ENCODE measurements at places on chromosomes 2 and 18.

GRCh38 chr2:158234497-158234896, 132.8 kb downstream of the UPP2 start:
- no peak for DNase-seq

GRCh38 chr18:54269893-54270844, 852 bp downstream of the POLI start:
- DNase-seq: peak; percentile 90

- no peak for DNase-seq
Observed at GRCh38 chr18:36782710-36783109, 46.1 kb downstream of the TPGS2 start.

- no peak for DNase-seq
Observed at GRCh38 chr2:168090366-168091135, 156.8 kb downstream of the STK39 start.

- DNase-seq: no peak
Observed at GRCh38 chr2:206353685-206354084, 79.2 kb downstream of the ZDBF2 start.

GRCh38 chr18:68520406-68521075, 194.4 kb downstream of the TMX3 start:
- no peak for DNase-seq

DNA sequence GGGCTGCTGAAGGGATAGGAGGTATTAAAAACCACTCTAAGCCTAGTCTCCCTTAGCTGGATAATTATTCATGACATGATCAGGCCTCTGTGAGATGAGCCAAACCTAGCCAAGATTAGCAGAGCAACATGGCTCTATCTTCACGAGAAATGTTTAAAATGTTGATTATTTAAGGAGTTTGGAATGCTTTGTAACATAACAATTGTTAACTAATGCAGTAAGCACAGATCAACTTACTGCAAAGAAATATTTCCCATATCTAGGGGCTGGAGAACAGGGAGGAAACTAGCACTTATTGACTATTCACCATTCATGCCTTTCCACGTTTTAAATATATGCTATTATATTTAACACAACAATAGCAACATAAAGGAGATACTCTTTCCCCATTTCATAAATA, 833.7 kb upstream of the CHAC2 start:
- no peak for DNase-seq

GRCh38 chr2:39696101-39696553, 30.4 kb downstream of the TMEM178A start:
- no peak for DNase-seq

GRCh38 chr2:12244070-12244469, 472.7 kb upstream of the TRIB2 start:
- no peak for DNase-seq

GRCh38 chr18:58192519-58192918, 148.5 kb downstream of the NEDD4L start:
- no peak for DNase-seq

GRCh38 chr2:3650140-3650920, 7.7 kb upstream of the ALLC start:
- no peak for DNase-seq

GRCh38 chr2:235083822-235084221, 132.0 kb downstream of the SH3BP4 start:
- DNase-seq: no peak

DNA sequence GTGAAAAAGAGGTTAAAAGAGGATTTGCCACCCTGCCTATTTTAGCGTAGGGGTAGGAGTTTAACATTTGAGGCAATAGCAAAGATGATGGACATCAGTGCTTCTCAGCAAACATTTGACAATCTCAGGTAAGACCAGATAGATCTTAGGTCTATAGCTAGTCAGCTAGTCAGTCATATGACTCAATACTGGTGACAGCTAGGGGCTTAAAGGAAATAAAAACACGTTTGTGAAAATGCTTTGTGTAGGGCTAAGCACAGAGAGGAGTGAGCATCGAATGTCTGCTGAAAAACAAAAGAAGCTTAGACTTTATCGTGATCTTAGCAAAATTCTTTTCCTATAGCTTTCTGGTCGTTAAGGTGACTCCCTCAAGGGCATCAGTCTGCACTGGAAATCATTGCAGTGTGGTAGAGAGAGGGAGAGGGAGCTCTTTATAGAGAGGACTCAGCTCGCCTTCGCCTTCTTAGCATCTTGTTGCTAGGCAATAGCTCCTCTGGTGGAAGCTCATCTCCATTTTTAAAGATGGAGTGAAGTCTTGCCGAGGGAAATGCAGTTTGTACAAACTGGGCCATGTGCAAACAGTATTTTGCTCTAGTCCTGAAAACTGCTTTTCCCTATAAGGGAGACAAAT, 62.8 kb upstream of the SLC38A11 start:
- no peak for DNase-seq

- no peak for DNase-seq
Observed at GRCh38 chr18:43869451-43870008, 592.2 kb upstream of the SYT4 start.

DNA sequence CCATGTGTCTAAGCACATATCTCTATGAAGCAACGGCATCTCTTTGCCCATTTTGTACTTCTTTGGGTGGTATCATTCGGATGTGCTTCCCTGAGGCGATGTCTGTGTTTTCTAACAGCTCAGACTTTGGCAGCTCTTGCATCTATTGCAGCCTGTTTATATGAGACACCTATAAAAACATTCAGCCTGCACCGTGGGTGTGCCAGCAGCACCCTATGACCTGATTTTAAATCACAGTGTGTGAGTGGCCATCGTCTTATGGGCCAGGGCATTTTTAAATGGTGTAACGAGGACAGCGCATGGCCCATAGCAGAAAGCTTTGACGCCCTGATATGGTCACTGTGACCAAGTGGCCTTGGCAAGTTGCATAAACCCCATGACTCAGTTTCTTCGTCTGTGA, 12.9 kb downstream of the NPAS2 start:
- no peak for DNase-seq

DNA sequence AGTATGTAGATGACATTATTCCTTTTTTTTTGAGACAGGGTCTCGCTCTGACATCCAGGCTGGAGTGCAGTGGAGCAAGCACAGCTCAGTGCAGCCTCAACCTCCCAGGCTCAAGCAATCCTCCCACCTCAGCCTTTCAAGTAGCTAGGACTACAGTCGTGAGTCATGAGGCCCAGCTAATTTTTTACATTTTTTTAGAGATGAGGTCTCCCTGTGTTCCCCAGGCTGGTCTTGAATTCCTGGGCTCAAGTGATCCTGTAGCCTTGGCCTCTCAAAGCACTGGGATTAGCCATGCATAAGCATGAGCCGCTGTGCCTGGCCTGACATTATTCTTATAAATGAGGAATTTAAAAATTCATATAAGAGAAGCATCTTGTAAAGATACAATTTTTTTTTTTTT, 86.9 kb downstream of the FAM117B start:
- no peak for DNase-seq

GRCh38 chr2:25280051-25280687, 61.6 kb downstream of the DNMT3A start:
- no peak for DNase-seq

GRCh38 chr2:232668805-232669444, 28.2 kb upstream of the GIGYF2 start:
- DNase-seq: peak; percentile 35

GRCh38 chr2:112728029-112728362, 7.2 kb downstream of the NT5DC4 start:
- DNase-seq: peak; percentile 56

DNA sequence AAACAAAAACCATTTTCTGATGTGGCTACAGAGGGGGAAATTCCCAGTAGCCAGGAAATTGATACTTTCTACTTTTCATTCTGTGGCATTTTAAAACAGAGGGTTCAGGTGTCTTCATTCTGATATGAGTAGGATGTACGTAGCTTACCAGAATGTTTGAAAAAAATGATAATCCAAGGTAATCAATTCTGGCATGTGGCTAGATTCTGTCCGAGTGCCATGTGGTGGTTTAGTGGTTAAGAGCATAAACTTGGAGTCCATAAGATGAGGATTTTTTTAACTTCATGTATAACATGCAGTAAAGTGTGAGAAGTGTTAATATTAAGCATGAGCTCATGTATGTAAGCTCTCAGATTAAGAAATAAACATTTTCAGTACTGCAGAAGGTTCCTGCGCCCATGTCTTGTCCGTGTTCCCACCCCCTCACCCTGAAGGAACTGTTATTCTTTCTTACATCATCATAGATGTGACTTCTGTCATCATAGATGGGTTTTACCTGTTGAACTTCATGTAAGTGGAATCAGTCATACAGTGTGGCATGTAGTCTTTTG, 4.5 kb downstream of the B3GNT2 start:
- DNase-seq: peak; percentile 5

DNA sequence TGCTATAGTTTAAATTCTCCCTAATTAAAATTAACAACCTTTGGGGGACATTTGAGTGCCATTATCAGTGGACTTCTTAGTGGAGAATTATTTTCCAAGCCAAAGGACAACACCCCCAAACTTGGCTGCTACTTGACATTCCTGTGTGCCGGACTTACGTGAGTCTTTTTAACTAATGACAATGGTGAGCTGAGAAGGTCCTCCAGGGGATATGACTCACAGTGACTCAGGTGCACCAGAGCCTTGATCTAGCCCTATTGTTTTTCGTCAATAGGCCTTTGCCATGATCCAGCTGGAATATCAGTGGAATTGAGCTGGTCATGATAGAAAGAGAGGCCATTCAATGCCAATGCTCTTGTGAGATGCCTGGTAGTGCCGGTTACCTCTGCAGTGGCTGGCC, 118.1 kb upstream of the CXCR4 start:
- no peak for DNase-seq

GRCh38 chr2:128388499-128388941, 69.9 kb upstream of the HS6ST1 start:
- DNase-seq: no peak

- no peak for DNase-seq
Observed at GRCh38 chr2:147500819-147501395, 343.9 kb upstream of the ACVR2A start.

DNA sequence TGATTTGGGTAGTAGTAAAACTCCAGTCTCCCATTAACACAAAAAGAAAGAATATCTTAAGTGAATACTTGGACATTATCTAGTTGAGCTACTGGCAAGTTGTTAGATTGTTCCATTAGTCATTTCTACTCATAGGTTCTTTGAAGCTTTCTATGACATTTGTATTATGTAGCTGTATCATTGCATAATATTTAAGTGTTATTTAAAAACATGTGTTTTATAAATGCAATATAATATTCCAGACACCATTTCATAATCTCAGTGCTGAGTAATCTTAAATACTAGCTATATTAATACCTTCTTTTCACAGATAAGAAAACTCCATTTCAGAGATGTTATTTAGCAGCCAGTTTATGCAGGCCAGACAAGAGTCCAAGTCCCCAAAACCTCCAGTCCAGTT, 271.9 kb downstream of the NCKAP5 start:
- no peak for DNase-seq

DNA sequence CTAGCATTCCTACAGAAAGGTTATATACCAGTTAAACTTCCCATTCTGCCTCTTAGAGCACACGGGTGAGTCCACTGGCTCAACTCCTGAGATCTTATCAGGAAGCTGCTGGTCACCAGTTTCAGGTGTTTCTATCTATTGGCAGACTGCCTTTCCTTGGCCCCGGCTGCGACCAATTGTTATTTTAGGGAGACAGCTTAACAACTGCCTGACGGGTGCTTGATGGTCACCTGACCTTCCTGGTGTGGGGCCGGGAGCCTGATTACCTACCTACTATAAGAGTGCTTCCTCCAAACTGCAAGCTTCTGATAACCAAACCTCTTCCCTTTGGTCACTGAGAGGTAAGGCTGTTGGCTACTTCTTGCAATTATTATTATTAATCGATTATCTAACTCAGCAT, 122.1 kb upstream of the XIRP2 start:
- no peak for DNase-seq

DNA sequence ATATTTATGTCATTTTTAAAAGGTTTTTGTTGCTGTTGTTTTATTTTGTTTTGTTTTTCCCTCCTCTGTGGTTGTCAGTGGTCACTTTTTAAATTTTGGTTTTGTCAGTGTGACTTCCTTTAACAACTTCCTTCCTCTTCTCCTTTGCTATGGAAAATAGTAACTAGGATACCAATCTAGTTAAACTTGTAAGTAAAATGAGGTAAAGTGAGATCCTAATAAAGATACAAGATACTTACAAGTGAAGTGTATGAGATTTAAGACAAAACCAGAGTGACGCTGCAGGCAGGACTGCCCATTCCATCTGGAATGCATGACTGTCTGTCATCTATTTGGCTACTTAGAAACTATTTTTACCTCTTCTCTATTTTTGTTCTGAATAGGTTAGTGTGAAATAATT, 30.6 kb upstream of the CREB1 start:
- no peak for DNase-seq

GRCh38 chr2:7703543-7704144, 786.4 kb downstream of the RNF144A start:
- no peak for DNase-seq

GRCh38 chr2:178632729-178633128, 152.5 kb downstream of the PLEKHA3 start:
- DNase-seq: no peak

- DNase-seq: no peak
Observed at GRCh38 chr2:109680523-109681297, 66.5 kb downstream of the SOWAHC start.

GRCh38 chr2:162211732-162212131, 31.5 kb downstream of the FAP start:
- DNase-seq: no peak

DNA sequence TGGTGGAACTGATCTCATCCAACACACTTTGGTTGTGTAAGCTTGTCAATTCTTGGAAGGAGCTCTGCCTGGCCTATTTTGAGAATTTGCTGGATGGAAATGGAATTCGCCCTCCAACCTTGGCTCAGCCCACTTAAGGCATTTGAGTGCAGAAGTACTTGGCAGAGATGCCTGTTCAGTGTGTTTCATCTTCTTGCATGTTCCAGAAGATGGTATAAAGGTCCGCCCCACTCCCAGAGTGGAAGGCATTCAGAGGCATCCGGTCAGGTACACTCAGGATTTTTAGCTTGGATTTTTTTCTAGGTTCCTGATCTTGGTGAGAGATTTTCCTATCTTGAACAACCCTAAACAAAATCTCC, 61.3 kb upstream of the TXNDC2 start:
- DNase-seq: no peak

DNA sequence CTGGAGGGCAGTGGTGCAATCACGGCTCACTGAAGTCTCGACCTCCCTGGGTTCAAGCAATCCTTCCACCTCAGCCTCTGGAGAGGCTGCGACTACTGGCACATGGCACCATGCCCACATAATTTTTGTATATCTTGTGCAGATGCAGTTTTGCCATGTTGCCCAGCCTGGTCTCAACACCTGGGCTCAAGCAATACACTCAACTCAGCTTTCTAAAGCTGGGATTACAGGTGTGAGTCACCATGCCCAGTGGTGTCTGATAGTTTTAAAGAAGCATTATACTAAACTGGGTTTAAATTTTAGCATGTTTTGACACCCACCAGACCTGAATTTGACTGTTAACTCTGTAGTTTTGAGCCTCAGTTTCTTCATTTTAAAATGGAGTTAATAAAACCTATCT, 109.4 kb upstream of the SLC38A11 start:
- no peak for DNase-seq

- no peak for DNase-seq
Observed at GRCh38 chr2:228548230-228548629, 366.7 kb upstream of the SPHKAP start.

All from OCI-M1 (cell line).